ENCODE measurements at places on chromosomes 1 and 21.

- DNase-seq, result no peak
These were observed 33.2 kb upstream of the ENO1 start for GRCh38 chr1:8911416-8912309.

- DNase-seq, result no peak
These were observed 24.6 kb downstream of the CR1L start for GRCh38 chr1:207669528-207670009.

DNA sequence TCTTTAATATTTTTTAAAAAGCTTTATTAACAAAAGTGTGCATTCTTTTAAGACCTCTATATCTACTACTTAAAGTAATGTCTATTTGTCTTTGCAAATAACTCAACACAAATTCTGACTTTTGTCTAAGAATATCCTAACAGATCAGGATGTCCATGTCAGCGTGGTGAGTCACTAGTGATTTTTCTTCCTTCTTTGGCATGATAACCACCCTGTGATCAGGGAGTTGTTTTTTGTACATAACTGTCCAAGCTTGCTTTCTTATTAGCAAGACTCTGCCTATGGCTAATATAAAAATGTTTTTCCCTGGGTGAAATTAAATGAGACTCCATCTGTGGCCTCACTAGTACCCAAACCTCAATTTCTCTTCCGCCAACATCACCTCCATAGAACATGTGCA lies 688.9 kb upstream of the ADGRL2 start:
- no peak for DNase-seq

DNA sequence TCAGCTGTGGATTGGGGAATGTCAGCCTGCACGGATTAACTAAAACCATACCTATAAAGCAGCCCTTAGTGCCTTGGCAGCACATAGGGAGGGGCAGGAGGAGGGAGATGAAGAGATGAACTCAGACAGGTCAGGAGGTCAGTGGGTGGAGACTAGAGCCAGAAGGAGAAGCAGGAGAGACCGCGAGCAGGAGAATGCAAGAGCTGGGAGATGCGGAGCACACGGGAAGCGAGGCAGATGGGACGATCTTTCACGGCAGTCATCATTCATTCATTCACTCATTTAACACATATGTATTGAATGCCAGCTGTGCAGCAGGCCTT lies 41.9 kb downstream of the NEK2 start:
- peak; percentile 8 for DNase-seq

GRCh38 chr1:4006676-4007374 lies 106.8 kb upstream of the C1orf174 start:
- DNase-seq, result no peak

GRCh38 chr1:229058729-229059128 lies 212.2 kb upstream of the RAB4A start:
- DNase-seq, result peak; percentile 58

DNA sequence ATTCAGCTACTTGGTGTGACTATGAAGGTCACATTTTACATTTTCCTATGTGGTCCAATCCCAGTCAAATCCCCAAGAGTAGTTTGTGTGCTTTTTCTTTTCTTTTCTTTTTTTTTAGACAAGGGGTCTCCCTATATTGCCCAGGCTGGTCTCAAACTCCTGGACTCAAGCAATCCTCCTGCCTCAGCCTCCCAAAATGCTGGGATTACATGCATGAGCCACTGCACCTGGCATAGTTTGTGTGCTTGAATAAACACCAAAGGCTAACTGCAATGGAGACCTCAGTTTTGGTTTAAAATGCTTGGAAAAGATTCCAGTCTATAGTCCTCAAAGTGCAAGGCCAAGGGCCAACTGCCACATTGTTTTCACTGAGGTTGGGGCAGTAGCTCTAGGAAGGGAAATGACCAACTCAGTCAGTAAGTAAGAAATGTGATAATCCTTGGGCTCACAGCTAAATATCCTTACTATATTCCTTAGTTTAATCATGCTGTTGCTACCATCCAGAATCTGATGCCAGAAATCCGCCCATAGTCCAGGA lies 38.6 kb downstream of the EIF2B3 start:
- DNase-seq, result no peak

- no peak for DNase-seq
These were observed 16.2 kb downstream of the COL16A1 start for GRCh38 chr1:31687601-31688000.

- DNase-seq, result no peak
These were observed 34.6 kb upstream of the CD55 start for GRCh38 chr1:207286786-207287468.

DNA sequence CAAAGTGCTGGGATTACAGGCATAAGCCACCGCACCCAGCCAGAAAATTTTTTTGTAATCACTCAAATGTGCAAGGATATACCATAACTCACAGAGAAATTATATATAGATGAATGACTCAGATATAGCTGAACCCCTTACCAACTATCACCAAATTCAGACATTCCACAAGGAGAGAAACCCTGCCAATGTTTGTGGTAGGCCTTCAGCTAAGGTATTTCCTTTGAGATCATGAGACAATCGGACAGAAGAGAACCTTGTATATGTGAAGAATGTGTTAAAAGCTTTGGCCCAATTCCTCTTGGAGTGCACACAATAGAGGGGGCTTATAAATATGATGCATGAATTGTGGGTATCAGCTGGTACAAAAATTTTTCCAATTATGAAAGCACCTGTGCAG lies 50.7 kb downstream of the ZNF684 start:
- no peak for DNase-seq

DNA sequence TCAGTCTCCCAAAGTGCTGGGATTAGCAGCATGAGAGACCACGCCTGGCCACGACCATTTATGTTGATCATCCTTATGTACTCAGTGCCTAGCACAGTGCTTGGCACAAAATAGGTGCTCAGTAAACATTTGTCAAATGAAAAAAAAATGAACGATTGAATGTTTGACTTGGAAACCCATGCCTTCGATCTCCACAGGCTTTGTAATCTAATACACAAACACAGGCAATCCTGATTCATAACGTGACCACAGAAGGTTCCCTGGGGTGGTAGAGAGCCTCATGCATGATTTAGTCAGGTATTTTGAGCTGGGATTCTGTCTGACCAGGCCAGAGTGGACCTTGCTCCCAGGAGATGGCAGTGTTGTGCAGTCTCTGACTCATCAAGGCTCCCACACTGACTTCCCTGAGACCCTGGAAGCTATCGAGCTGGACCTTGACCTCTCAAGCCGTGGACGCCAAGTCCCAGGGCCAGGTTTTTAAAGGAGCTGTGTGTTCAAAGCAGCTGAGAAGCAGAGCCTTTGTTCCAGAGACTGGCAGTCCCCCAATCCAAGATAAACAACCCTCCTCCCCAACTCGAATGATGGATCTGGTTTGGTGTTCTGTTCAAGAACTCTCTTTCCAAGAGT lies 81.1 kb downstream of the PGM1 start:
- DNase-seq, result peak; percentile 54

DNA sequence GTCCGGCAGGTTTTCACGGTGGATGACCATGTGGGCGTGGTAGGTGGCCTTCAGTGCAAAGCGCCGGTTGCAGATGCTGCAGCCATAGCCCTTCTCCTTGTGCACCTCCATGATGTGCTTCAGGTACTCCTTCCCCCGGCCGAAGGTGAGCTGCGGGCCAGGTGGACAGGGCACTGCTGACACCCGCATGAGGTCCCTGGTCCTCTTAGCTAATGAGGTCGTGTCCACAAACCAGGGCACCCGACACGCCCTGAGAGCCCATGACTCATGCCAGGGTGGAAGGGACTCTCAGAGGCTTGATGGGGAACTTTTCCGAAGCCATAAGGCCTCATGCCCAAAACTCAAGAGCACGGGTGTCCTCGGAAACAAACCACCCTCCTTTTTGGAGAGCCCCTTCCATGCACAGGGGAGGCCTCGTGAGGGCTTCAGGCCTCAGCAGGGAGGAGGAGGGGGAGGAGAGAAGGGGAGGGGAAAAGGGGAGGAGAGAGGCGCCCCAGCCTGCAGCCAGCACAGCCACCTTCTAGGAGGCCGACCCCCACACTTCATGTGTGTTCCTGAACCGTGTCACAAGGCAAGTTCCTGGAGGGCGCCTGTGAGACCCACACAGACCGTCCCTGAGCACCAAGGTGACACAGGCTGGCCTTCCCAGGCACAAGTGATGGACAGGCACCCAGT lies 54.4 kb upstream of the RIPK4 start:
- no peak for DNase-seq

DNA sequence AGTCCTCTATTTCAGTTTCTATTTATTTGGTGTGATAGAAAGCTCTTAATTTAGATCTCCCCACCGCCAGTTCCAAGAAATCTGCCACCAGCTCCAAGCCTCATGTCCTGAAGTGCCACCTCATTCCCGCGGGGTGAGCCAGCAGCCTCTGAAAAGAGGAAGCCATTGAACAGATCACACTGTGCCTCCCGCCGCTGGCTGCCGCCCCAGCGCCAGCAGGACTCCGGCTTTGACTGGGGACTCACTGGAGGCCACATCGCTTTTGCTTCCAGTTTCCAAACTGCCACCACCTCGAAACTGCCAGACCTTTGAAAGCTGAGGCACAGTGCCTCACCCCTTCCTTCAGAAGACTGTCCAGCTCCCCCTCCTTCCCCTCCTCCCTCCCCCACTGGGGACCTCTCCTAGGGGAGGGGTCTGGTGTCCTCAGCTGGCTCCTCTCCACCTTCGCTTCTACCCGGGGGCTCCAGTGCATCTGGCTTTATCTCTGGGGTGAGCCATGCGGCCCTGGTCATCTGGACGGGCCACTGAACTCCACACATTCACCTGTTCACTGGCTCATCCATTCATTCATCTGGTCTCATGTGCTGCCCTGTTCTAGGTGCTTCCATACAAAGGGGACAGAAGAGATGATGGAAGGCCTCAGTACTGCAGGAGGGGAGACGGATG lies 58.9 kb downstream of the VPS26C start:
- DNase-seq, result peak; percentile 85

- DNase-seq, result no peak
These were observed 200.5 kb downstream of the TOMM20 start for GRCh38 chr1:234927971-234928640.

- DNase-seq, result no peak
These were observed 16.1 kb upstream of the PADI6 start for GRCh38 chr1:17355898-17356297.

GRCh38 chr1:147664206-147664605 lies 6.1 kb downstream of the ACP6 start:
- no peak for DNase-seq

GRCh38 chr1:157367091-157367739 lies 185.1 kb downstream of the FCRL5 start:
- no peak for DNase-seq

DNA sequence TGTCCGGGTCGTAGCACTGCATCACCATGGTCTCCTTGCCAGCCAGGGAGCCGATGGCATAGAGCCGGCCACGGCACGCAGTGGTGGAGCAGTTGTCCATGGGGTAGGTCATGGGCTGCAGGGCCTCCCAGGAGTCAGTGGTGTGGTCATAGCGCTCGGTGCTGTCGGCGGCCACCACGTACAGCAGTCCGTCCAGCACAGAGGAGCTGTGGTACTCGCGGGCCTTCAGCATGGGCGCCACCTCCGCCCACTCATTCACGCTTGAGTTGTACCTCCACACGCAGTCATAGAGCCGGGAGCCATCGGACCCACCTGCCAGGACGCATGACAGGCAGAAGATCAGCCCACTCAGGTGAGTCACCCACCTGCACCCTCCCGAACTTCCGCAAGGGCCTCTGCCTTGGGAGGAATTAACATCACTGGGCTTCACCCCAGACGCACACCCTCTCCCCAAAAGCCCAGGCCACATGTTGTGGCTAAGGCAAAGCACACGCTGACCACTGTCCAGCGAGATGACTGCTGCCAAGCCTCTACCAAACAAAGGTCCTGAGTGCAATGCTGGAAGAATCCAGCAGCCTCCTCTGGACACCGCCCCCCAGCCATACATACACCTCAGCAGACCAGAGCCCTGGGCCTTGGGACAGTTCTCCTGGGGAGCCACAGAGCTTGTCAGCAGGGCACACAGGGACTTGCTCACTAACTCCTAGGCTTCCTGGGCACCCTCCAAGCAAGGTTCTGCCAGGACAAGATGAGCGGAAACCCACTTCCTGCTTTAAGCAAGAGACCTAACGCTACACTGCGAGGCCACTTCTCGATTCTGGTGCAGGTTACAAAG lies 3.3 kb downstream of the KLHL21 start:
- DNase-seq, result no peak

DNA sequence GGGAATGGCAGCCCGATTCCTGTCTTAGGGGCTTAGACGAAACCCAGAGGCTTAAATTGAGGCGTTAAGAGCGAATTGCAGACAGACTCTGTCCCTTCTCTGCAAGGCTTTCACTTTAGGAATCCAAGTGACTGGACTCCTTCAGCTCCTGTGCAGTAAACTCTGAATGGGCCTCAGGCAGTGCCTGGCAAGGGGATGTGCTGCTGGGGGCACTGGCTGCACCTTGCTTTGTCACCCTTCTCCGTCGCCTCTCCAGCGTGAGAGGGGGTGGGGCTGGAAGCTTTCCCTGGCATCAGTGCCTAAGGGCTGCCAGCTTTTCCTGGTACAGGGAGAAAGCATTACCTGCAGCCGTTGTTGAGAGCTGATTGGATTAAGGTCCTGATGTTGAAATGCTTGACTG lies 39.9 kb upstream of the NFASC start:
- DNase-seq, result no peak

DNA sequence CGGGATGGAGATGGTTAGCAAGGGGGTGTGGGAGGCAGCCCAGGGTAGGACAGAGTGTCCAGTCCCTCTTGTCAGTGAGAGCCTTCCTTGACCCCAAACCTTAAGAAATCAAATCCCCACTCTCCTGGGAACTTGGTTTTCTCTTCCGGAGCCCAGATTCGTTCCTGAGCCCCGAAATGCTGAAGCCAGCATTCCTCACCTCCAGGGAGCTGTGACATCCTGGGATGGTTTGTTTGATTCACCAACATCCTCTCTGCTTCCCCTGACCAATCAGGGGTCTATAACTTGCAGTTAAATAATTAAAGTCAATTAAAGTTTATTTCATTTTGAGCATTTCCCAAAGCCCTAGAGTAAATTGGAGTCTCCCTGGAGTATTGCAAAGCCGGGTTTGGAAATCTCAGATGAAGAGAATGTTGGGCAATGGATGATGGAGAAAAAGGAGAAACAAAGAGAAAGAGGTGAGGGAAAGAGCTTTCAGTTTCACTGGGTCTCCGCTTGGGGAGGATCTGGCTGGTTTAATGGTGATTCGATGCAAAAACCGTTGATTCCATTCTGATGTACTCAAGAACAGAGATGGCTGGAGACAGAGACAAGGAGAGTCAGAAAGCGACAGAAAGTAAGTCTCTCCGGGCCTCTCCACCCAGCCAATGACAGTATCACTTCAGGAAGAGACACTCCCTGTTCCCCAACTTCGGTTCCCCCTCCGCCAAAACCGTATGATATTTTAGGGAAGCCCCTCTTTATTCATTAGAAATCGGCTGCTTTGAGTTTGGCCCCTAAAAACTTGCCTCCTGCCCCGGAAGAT lies 12.8 kb upstream of the ALX3 start:
- no peak for DNase-seq

DNA sequence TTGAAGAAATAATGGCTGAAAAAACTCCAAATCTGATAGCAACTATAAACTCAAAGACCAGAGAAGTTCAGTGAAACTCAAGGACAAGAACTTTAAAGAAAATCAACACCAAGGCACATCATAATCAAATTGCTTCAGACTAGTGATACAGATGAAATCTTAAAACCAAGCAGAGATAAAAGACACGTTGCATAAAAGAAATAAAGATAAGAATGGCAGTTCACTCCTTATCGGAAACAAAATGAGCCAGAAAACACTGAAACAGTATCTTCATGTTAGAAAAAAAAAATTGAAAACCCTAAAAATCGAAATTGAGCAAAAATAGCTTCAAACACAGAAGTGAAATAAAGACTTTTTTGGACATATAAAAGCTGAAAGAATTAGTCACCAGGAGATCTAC lies 4.6 kb upstream of the RAB4A start:
- no peak for DNase-seq

- peak; percentile 42 for DNase-seq
These were observed 498.2 kb downstream of the PLPP3 start for GRCh38 chr1:56081173-56081572.
